ENCODE measurements at places on chromosomes 6 and 20.

DNA sequence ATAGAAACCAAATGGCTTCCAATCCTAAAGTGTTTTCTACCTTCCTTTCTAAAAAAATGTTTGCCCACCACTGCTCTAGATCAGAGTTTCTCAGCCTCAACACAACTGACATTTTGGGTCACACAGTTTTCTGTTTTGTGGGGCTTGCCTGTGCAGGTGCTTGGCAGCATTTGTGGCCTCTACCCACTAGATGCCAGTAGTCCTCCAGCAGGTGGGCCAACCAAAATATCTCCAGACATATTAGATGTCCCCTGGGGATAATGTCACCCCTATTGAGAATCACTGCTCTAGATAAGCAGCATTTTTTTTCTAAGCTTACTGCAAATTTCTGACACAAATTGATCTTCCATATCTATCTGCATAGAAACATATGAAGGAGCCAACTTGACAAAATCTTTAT, 26.3 kb upstream of the EPM2A start:
- no peak for DNase-seq

- no peak for DNase-seq
Observed at GRCh38 chr6:11381801-11382513, 149.5 kb upstream of the NEDD9 start.

DNA sequence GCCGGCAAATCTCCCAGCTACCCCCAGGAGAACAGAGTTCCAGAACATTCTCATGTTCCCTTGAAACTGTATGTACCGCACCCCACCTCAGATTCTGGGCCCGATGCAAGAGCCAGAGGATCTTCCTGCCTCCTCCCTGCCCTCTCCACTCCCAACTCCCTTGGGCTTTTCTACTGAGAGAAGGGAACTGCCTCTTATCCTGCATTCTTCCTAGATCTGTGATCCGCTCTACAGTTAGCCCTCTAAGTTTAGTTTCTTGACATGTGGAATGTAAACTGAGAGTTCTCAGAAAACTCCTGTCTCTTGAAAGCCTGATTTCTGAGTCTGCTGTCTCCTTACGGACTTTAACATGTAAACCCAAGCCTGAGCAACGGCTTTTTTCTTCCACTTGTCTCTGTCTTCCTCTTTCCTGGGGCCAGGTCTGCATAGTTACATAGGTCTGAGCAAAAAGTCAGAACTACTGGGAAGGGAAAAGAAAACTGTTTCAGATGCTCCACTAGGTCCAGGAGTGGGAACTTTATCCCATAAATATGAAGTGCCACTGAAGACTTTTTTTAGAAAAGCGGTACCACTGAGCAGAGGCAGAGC, 86.5 kb upstream of the TNFAIP3 start:
- DNase-seq = peak; percentile 21

DNA sequence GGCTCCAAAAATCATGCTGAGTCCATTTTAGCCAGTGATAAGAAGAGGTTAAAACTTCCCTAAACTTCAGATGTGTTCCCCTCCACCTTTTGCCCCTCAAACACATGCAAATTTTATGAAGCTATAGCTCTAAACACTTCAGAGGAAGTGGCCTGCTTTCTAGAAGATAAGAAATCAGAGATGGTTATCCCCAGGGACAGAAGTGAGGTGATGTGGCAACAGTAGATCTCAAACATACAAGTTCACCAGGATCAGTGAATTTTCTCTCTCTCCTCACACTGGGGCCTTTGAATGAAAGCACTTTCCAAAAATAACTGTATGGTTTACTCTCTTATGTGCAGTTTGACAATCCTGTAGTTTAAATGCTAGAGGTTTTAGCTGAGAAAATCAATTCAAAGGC, 332.0 kb downstream of the BTBD9 start:
- DNase-seq = no peak

GRCh38 chr20:46804126-46804525, 90.5 kb upstream of the EYA2 start:
- no peak for DNase-seq

Data from hepatic stellate cell (primary cell).